ENCODE measurements at places on chromosomes 5 and 9. TPM values are rescaled to one million over a fixed set of nuclear protein-coding genes. Genes with fewer than 3 reads are reported as not detected.

LHX2 gene
- total RNA-seq = not detected

FAM169A gene
- total RNA-seq = 13.4 TPM

- no peak for DNase-seq
These were observed 244.6 kb upstream of the ATP10B start for GRCh38 chr5:161096581-161096980.

DNA sequence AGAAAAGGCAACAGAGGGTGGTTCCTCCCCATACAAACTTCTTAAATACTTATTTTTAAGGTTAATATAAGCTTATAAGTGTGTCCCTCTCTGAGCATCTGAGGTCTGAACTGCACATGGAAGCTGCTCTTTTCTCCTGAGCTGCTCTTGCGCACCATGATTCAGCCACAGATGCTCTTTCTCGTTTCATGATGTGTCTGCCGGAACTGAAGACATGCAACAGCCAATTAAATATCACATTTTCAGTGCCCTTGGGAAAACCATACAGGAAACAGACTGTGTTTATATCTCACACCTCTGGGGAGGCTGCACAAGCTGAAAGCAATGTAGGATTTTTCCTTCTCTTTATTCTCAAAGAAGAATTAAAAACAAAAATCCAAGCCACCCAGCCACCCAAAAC, 96.8 kb upstream of the NREP start:
- DNase-seq = no peak

DNA sequence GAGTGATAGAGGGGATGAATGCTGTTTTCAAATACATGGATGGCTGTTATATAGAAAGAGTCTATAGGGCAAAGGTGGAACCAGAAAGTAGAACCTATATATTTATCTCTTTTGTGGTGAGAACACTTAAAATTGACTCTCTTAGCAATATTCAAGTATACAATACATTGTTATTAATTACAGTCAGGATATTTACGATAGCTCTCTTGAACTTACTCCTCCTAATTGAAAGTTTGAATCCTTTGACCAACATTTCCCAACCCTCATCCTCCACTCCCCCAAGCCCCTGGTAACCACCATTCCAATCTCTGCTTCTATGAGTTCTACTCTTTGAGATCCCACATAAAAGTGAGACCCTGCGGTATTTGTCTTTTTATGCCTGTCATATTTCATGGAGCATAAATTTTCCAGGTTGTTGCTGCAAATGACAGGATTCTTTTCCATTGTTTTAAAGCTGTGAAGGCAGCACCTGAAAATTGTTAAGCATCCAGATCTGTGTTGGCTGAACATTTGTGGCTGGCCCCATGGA, 41.5 kb downstream of the ALDH1A1 start:
- DNase-seq = no peak

GRCh38 chr9:133147412-133148198, 16.1 kb downstream of the GBGT1 start:
- DNase-seq = peak; percentile 87

GRCh38 chr9:3962971-3963642, 336.8 kb downstream of the GLIS3 start:
- no peak for DNase-seq

DNA sequence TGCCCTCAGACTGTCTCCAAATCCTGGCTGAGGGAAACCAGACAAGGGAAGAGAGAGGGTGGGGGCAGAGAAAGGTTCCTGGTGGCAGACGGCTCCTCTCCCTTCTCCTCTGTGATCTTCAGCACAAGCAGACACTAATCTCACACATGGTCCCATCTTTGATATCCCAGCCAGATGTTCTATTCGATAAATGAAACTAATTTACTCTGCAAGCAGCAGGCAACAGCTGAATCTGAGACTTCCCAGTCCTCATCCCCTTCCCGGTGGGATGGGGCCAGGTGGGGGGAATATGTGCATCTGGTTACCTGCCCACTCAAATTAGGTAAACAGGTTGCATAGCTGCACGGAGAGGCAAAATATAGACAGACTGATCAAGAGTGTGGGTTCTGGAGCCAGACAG, 208.9 kb upstream of the PANK3 start:
- DNase-seq = no peak

GRCh38 chr9:89005323-89005722, 14.1 kb downstream of the S1PR3 start:
- DNase-seq = no peak

- no peak for DNase-seq
These were observed 37.5 kb upstream of the SHB start for GRCh38 chr9:38106488-38106887.

DNA sequence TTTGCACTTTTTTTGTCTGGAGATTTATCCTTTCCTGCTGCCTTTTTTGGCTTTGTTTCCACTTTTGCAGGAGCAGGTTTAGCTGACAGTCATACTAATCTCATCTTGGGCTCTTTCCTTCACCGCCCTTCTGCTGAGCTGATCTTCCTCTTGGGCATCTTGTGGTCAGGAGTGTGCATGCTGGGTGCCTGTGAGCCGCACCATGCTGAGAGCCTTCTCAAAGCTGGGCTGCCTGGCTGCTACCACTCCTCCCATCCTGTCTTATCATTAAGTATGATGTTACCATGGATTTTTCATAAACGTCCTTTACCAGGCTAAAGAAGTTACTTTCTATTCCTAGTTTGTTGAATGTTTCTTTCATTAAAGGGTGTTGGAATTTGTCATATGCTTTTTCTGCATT, 49.5 kb upstream of the MCCC2 start:
- DNase-seq = no peak

- no peak for DNase-seq
These were observed 10.9 kb upstream of the GAS1 start for GRCh38 chr9:86958203-86958602.

DNA sequence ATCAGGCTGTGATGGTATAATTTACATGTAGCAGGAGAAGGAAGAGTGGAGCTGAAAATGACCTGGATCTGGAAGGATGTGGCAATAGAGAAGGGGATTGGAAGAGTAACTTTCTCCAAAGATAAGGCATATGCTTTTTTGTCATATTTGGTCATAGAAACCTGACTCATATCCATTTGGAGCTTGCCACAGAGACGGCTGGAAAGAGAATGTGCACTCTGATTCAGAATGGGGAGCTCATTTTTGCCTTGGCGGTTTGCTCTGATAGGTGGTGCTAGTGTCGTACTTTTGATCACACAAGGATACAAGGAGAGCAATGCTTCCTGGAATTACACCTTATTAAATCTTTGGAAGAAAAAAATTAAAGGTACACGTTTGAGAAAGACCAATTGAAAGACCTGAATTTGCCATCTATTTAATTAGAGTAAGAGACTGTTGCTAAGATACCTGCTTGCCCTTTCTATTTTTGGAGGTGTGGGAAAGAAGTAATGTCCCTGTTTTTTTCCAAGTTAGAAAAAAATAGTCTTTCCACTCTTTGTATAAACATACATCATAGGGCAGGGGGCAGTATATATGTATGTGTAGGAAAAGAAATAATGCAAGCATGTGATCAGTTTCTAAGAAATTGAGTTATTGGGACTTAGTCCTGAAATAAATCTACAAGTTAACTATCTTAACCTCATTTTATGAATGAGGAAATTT, 5.4 kb downstream of the LSM11 start:
- no peak for DNase-seq

DNA sequence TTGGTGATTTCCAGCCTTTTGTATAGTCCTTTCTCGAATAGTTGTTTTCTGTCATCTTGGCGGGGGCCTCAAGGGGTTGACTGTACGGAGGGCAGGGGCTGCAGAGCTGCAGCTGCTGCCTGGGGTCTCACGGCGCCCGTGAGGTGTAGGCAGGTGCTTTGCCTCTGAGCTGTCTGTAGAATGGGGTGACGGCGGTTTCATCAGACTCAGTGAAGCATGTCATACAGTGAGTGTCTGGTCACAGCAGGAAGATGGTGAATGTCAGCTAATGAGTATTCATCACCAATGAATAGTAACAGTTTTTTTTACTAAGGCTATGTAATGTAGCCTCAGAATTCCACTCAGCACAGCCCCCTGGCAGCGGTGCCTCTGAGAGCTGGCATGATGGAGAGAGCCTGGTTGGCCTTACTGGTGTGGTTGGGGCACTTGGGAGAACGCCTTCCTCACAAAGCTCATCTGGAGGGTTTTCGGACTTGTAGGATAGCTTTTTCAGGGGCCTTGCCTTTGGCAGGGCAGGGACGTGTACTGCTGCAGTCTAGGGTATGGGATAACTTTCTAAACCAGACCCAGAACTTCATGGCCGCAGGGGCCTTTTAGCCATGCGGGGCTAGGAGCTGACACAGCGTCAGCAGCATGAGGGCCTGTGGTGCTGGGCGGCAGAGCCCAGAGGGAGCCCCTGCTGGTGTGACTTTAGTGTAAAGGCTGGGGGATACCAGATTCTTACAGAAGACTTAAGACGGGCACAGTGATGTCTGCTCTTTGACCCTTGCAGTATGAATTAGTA, 15.0 kb downstream of the TENT4A start:
- DNase-seq = no peak
